Dermis microvascular lymphatic vessel endothelial cell (primary cell): ENCODE measurements at places on chromosomes 7 and 10.

DNA sequence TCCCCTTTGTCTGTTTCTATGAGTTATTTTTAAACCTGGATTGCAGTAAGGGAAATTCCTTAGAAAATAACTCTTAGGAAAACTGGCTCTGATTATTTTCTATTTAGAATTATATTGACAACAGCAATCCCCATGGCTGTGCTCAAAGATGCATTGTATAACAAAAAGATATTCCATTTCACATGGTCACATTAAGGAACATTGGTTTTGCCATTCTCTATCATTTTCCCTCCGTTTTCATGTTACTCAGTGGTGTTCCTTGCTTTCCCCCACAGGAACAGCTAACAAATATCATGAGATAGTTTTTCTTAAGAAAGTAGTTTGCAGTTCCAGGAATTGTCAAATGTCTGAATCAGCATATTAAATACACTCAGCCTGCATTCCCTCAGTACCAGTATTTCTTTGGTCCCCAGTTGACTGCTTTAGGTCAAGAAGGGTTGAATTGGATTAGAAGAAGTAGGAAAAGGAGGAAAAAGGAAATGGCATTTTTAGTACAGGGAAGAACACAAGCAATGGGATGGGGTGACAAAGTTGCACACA lies 436.7 kb downstream of the TNS3 start:
- no peak for DNase-seq

- DNase-seq, result no peak
Measured at GRCh38 chr10:30868611-30869010, 163.1 kb downstream of the ZNF438 start.

DNA sequence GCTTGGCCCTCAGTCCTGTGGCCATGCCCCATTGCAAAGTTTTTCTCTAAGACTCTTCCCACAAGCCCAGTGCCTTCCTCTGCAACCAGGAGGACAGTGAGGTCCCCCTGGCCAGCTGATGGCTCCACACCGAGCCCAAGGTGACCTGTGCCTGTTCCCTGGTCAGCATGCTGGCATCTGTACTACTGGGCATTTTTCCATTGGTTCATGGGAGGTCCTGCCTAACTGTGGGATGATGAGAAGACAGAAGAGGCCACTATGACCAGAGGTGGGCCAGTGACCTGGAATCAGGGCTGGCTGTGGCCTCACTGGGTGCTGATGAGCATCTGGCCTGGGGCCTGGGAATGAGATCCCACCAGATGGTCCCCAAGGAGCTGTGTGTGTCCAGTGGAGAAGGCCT lies 20.2 kb downstream of the CALML3 start:
- DNase-seq, result no peak

- DNase-seq, result no peak
Measured at GRCh38 chr10:76185471-76186301, 754.3 kb downstream of the LRMDA start.

DNA sequence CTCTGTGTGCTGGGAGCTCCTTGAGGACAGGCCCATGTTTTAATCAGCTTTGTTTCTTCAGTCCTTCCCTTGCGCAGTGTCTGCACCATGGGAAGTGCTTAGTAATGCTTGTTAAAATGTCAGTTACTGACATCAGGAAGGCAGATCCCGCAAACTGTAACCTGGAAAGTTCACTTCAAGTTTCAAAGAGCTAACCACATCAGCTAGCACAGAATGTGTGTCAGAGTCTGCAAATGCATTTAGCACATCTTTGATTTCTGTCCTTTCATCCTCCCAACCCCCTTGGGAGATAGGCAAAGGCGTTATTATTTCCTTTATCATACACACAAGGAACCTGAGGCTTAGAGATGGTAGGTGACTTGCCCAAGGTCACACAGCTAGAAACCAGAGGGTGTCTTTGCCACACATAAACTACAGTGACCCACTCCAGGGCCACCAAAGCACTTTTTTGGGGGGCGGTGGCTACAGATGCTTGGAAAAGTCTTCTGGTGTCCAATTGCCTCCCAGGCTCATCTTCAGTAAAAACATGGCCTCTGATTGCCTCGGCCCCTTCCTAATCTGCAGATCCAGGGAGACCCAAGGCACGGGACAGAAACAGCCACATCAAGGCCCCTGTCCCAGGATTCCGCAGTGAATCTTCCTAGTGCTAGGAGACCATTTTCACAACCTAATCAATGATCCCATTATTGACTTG lies 116.2 kb upstream of the GPR26 start:
- no peak for DNase-seq

DNA sequence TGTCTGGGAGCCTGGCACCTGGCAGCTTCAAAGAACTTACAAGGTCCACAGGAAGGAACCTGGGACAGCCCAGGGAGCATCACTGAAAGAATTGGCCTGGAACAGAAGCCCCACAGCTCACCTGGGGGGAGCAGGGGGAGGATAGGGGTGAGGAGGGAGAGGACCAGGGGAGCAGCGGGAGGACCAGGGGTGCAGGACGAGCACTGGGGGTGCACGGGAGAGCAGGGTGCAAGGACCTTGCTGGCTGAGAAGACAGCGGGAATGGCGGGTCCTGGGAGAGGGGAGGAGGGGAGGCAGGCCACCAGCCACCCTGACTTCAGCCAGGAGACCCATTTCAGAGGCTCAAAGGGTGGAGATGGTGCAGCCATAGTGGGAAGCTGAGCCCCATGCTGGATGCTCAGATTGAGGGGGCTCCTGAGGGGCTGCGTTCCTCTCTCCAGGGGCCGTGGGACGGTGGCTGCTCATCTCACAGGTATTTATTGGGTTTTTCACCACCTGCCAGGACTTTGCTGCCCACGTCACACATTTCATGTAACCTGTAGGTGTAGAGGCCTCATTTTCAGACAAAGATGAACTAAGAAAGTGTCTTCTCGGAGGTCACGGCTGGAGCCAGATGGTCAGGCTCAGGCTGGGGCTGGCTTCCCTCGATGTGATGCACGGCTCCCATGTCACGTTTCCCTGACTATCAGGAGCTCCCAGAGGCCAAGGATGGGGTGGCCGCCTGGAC lies 110.1 kb downstream of the WDR37 start:
- no peak for DNase-seq

GRCh38 chr10:73742454-73742734 lies 1.8 kb upstream of the SEC24C start:
- no peak for DNase-seq

DNA sequence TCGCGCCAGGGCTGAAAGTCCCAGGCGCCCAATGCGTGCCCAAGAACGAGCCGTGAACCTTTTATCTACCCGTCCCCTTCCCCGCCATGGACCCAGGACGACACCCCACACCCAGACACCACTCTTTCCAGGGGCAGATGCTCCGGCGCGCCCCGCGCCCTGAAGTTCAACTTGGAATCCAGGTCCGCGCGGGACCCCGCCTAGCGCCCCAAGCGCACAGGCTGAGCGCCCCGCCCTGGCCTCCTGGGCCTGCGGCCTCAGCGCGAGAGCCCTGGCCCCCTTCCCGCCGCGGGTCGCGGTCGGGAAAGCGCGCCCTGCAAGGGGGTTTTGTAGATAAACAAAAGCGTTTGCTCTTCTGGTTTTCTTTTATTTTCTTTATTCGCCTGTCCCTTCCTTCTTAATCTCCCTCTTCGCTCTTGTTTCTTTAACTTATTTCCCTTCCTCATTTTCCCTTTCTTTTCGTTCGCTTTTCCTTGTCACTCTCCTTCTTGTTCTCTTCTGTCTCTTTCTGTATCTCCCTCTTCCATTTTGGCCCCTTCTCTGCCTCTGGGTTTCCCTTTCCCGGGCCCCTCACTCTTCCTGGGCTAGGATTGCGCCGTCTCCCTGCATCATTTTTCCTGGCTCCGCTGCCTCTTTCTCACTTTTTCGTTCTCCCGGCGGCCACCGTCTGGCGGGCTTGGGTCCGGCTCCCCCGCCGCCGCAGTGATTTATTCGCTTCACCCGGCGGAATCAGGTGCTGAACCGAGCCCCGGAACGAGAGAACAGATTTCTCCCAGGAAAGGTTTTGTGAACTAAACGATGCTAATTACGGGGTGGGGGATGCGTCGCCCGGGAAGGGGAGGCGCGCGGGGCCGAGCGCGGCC lies 15.3 kb upstream of the PAX2 start:
- no peak for DNase-seq

GRCh38 chr7:82078807-82079206 lies 309.0 kb upstream of the HGF start:
- no peak for DNase-seq

DNA sequence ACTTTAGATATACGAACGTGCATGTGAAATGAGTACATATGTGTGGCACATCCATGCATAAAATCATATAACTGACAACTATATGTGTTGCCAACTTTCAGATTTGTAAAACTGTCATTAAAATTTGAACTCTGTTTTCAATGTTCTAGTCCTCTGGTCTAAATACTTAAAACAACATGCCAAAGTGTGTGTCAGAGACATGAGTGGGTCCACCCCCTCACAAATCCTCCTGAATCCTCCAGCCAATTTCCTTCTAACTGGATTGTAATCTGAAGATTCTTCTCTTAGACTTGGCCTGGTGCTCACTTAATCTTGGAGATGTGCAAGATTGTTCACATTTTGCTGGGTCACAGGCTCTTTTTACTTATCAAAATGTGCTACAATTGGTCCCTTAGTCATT lies 184.1 kb downstream of the RELN start:
- DNase-seq, result no peak

DNA sequence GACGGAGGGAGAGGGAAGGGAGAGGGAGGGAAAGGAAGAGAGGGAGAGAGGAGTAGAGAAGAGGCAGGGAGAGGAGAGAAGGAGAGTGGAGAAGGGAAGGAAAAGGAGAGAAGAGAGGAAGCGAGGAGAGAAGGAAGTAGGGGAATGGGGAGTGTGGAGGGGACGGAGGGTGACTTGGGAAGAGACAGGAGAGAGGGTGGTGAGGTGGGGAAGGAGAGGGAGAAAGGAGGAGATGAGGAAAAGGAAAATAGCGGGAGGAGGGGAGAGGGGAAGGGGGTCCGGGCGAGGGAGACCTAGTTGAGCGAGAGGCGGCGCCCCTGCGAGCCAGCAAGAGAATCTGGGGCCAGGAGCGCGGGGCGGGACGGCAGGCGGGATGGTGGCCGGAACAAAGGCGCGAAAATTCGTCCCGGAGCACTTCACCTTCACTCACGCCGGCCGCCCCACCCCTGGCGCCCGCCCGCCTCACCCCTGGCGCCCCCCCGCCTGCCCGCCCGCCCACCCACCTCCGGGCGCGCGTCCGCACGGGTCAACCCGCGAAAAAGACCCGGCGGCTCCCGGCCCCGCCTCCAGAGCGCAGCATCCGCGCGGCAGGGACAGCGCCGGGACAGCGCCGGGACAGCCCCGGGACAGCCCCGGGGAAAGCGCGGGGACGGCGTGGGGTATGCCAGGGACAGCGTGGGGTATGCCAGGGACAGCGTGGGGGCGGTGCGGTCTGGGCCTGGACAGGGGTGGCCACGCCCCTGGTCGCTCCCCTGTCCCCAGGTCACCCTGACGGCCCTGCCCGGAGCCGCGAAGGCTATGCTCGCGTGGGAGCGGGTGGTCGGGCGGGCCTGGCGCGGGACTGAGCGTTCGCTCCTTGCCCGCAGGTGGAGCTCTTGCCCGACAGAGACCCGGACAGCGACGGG lies 4.2 kb downstream of the VSTM2A start:
- DNase-seq, result no peak

DNA sequence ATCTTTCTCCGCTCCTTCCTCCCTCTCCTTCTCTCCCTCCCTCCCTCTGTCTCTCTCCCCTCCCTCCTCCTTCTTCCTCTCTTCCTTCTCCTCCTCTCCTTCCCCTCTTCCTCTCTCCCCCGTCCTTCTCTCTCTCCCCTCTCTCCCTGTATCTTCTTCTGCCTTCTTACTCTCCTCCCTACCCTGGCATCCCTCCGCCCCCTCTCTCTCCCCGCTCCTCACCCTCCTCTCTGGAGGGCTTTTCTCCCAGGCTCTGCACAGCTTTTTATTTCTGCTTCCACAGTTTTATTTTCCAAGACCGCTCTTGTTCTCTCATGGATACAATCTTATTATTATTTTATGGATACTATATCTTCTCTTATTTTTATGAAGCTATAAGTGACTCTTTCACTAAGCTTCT lies 32.6 kb downstream of the AP5Z1 start:
- no peak for DNase-seq

DNA sequence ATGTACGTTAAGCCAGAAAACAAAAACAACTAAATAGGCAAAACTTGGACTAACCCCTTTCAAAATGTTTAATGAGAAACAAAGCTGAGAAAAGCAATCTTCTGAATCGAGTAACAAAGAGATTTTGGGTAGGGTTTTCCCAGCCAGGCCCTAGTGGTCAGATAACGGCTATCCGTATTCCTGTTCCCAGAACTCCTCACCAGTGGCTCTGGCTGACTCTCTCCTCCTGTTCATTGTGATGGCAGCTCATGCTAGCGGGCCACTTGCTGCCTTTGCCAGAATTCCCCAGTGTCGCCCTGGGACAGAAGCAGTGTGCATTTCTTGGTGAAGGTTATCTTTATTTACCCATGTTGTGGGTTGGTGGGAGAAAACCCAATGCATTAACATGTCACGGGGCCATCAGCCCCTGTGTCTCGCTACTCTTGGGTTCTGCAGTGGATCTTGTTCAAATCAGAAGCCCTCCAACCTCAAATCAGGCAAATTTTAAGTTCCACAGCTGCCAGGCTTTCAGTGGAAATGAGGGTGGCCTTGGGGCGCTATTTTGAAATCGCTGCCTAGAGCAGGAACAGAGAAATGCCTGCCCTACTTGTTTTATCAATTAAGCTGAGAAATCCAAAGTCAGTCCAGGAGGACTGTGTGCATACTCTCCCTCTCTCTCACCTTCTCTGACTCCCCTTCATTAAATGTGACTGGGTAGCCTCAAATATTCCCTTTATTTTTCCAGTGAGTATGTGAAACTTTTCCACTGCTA lies 164.5 kb upstream of the NPVF start:
- DNase-seq, result no peak

- no peak for DNase-seq
Measured at GRCh38 chr10:69352569-69353264, 64.0 kb downstream of the TACR2 start.

DNA sequence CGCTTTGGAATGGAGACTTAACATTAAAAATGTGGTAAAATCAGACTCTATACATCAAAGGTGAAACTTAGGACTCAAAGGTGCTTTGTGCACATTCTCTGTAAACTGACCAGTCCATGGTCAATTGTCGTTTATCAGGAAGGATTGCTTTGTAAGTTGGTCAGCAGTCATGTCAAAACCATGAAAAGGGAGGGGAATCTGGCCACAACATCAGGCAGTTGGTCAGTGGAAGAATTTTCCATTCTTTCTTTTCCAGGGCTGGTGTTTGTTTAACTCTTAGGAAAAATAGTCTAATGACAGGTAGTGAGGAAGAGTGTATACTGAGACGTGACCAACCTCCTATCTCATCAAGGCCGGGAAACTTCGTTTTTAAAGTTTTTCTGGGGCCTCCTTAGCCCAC lies 226.5 kb downstream of the ADK start:
- peak; percentile 36 for DNase-seq

DNA sequence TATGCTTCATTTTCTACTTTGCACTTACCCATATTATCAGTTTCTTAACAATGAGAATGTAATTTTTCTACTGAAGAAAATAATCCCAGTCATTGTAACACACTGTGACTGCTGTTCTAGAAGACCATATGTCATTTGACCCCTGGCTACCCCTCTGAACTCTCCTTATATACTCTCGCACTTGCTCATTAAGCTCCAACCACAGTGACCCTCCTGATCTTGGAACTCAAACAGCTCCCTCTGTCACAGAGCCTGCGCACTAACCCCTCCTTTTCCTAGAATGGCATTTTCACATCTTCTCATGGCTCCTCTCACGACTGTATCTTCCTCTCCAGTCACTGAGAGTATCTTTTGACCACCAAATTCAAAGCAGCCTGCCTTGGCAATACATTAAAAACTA lies 169.7 kb downstream of the CACNA2D1 start:
- DNase-seq, result no peak
